ENCODE measurements at places on chromosomes 16 and 17.

- DNase-seq: no peak
Measured at GRCh38 chr17:80050706-80051105, 14.3 kb downstream of the CCDC40 start.

DNA sequence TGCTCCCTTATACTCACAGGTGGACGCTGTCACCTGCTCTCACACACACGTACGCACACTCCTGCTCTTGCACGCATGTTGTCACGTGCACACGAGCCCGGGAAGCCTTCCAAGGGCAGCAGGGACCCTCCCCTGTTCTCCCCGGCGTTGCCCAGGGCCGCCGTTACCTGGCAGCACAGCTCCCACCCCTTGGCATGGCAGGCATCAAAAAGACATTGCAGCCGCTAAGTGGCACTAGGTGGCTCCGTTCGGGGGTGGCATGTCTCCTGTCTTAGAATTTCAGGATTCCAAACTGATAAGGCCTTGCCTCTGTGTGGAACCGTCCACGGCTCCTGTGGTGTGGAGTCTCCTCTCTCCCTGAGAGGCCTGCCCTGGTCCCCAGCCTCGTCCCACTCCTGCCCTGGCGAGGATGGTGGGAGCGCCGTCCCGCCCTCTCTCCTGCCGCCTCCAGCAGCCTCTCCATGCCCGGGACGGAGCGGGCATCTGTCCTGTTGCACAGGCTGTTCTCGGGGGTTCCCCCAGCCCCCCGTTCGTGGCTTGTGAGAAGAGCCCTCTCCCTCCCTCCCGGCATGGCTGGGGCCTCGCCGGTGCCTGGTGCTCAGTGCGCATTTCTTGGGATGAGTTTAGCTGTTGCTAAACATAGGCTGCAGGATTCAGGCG, 126.7 kb upstream of the GSE1 start:
- DNase-seq: no peak

GRCh38 chr17:63966646-63967264, 6.0 kb downstream of the SCN4A start:
- DNase-seq: no peak

DNA sequence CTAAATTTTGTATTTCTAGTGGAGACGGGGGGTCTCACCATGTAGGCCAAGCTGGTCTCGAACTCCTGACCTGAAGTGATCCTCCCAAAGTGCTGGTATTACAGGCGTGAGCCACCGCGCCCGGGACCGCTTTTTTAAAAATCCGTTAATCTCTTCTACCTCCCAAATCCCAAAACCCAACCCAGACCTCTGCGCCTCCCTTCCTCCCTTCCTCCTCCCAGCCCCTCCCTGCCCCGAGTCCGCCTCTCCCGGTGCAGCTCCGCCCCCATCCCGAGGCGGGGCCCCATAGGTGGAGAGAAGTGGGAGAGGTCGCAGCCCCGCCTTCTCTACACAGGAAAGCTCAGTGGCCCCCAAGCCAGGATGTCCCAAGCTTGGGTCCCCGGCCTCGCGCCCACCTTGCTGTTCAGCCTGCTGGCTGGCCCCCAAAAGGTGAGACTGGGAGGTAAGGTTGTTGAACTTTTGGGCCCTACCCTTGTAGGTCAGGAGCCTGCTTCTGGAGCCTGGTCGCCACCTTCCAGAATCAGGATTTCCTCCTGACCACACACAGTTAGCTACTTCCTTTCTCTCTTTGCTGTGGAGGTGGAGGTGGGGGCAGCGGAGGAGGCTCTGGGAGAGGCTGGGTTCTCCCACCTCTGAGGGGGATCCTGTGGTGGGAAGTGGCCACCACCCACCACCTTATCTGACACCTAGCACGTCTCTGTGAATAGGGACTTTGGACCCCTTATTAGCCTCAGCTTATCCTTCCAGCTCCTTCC, at the start of gene TMEM92:
Gene TMEM92, plus strand, starts transcription at position 325 of the 755 bp plus-strand sequence. Its CDS starts 36 bp downstream, at position 361.
- DNase-seq: peak; percentile 61

GRCh38 chr17:19756546-19756945, 8.4 kb upstream of the ALDH3A1 start:
- DNase-seq: no peak

- DNase-seq: peak; percentile 58
Measured at GRCh38 chr17:19342611-19343255, 19.8 kb downstream of the B9D1 start.

- DNase-seq: no peak
Measured at GRCh38 chr16:82016964-82017363, 5.7 kb upstream of the SDR42E1 start.

DNA sequence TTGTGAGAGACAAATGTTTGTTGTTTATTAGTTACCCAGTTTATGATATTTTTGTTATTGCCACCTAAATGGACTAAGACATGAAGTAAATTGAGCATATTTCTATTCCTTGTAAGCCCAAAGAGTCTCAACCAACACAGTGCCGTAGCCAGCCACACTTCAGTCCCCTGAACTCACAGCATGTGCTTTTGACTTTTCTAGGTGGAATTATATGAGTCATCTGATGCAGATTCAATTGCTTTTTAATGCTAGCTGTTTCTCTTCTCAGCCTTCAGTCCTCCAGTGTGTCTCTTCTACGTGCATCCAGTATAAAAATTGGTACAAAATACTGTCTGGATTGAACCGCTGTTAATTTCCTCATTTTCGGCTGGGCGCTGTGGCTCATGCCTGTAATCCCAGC, 39.0 kb downstream of the IQCK start:
- DNase-seq: no peak

DNA sequence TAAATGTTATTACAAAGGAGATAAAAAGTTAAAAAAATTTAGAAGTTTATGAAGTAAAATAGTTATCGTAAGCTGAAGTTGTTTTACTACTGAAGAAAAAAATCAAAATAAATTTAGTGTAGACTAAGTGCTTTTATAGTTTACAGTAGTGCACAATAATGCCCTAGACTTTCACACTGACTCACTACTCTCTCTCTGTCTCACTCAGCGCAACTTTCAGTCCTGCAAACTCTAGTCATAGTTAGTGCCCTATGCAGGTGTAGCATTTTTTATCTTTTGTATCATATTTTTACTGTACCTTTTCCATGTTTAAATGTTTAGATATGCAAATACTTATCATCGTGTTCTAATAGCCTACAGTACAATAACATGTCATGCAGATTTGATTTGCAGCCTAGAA, 17.7 kb upstream of the TOM1L1 start:
- DNase-seq: no peak

DNA sequence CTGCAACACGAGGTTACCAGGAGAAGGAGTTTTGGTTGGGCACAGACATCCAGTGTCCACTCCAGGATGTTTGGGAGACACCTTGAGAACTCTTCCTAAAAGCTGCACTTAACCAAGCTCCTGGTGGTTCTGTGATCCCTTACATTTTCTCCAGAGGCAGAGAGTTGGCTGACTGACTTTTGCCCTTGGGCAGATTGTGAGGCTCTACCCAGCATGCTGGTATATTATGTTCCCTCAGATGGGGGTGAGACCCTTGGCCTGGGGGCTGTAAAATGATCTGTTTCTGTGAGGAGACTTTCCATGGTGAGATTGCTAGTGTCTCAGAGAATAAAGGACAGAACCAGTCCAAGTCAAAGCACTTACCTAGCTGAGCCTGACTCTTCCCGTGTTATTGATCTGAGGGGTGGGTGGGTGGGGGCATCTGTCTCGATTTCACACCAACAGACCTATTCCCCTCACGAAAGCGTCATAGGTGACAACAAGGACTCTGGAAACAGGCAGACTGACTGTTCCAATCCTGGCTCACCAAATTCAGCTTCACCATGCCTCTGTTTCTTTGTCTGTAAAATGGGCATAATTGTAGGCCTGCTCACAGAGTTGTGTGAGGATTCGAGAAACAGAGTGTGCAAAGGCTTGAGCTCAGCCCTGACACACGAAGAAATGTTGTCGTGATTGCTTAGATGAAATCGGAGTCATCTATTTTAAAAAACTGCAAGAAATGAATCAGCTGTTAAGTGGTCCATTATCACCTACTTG, 12.2 kb downstream of the USB1 start:
- DNase-seq: no peak

GRCh38 chr16:50293994-50294855, 27.9 kb downstream of the ADCY7 start:
- no peak for DNase-seq

- no peak for DNase-seq
Measured at GRCh38 chr17:3647769-3648555, 11.4 kb downstream of the CTNS start.

DNA sequence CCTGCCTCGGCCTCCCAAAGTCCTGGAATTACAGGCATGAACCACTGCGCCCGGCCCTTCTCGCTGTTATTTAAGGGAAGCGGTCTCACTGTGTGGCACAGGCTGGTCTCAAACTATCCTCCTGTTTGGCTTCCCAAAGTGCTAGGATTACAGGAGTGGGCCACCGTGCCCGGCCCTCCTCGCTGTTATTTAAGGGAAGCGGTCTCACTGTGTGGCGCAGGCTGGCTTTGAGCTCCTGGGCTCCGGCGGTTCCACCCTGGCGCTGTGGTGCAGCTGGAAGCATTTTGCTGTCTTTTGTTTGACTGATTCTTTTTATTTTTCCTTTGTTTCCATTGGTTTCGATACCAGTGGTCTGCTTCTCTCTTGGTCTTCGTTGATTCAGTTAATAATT, 40.7 kb downstream of the FOXK2 start:
- DNase-seq: no peak

- no peak for DNase-seq
Measured at GRCh38 chr17:42702446-42702845, 20.1 kb downstream of the CNTNAP1 start.

- DNase-seq: no peak
Measured at GRCh38 chr17:77695386-77695785, 263.1 kb upstream of the TNRC6C start.

- no peak for DNase-seq
Measured at GRCh38 chr16:78485188-78485916, 385.9 kb downstream of the WWOX start.

GRCh38 chr16:53232826-53233529, 178.2 kb downstream of the CHD9 start:
- no peak for DNase-seq

GRCh38 chr16:83579436-83579835, 228.3 kb upstream of the HSBP1 start:
- DNase-seq: no peak

DNA sequence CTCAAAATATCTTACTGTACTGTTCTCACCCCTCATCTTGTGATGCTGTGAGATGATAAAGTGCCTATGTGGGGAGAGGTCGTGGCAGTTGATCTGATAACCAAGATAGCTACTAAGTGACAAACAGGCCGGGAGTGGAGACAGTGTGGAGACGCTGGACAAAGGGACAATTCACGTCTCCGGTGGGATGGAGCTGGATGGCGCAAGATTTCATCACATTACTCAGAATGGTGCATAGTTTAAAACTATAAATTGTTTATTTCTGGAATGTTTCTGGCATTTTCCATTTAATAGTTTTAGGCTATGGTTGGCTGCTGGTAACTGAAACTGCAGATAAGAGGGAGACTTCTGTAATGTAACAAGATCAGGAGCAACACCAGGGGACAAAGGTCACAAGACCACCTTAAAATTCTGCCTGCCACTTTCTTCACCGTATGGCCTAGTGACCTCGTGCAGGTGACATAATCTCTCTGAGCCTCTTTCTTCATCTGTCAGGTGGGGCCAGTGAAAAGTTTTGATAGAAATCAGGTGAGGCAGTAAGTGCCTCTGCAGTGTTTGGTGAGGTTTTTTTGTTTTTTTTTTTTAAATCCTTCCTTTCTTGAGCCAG, 54.4 kb upstream of the LGALS9 start:
- DNase-seq: no peak

DNA sequence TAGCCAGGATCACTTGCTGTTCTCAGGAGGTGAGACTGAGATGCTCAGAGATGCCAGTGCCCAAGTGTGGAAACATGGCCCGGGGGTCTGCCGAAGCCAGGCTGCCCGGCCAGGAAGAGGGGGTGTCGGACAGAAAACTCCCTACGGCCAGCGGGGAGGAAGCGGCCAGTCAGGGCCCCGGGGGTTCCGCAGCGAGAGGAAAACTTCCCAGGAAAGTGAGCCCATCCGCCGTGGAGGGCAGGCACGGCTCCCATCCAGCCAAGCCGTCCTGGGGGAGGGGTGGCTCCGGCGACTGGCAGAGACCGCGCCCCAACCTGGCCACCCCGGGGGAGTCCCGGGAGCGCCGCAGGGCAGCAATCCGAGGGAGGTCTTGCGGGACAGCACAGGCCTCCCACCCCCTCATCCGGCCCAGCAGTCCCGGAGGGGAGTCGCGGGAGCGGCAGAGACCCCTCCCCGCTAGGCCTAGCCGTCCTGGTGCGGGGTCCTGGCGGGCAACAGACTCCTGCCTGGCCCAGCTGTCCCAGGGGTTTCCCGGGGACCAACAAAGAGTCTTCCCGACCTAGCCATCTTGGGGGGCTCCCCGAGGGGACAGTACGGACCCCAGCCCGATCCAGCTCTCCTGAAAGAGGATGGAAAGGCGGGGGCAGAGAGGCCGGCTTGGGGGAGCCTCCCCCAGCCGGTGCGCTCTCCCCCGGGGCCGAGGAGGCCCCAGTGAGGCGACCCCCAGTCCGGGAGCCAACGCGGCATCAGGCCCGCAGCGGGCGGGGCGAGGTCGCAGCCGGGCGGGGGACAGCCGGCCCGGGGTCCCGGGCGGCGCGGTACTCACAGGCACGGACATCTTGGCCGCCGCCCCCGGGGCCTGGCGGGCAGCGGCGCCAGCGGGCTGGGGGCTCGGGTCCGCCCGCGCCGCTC, 13.8 kb upstream of the BCAR1 start:
- DNase-seq: peak; percentile 71

DNA sequence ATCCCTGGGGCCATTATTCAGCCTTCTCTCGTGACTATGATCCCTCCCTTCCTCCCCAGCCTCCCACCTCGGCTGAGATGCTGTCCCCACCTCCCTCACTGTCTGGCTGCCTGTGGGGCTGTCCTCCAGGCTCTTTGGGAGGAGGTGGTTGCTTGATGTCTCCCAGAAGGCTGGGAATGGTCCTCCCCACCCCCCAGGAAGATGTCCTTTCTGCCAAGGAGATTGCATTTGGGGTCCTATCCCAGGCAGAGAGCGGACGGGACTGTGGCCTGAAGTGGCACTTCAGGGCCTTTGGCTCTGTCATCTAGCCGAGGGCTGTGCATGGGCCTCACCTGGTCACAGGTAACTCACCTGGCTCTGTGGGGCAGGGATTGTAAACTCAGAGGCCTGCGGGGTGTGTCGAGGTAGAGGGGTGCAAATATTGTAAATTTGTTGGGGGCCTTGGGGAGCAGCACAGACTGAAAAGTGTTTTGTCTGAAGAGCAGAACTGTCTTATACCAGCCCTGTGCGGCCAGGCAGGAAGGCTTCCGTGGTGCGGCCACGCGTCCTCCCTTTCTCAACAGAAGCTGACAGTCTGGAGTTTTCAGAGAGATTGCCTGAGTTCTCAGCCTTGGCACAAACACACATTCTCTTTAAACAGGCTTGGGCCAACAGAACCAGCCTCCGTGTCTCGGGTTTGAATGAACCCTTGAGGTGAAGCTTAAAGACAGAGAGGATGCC, 177.9 kb downstream of the SEC14L1 start:
- peak; percentile 75 for DNase-seq

All from sciatic nerve (tissue), 2 donors.